ENCODE measurements at places on chromosomes 16 and 17. TPM values are rescaled to one million over a fixed set of nuclear protein-coding genes. Genes with fewer than 3 reads are reported as not detected.

FOXN1 gene
- total RNA-seq = not detected

C16orf96 gene
- total RNA-seq = 0.27 TPM

RNF157 gene
- total RNA-seq = 0.27 TPM

ZNF213 gene
- total RNA-seq = 7.0 TPM
